ENCODE measurements at places on chromosomes 2 and 18. TPM values are rescaled to one million over a fixed set of nuclear protein-coding genes. Genes with fewer than 3 reads are reported as not detected.

Gene MTIF2
- total RNA-seq, result 34.7 TPM

Gene SPP2
- not detected for total RNA-seq

Gene IL37
- not detected for total RNA-seq

Gene CD207
- not detected for total RNA-seq

Gene AQP12A
- not detected for total RNA-seq

DNA sequence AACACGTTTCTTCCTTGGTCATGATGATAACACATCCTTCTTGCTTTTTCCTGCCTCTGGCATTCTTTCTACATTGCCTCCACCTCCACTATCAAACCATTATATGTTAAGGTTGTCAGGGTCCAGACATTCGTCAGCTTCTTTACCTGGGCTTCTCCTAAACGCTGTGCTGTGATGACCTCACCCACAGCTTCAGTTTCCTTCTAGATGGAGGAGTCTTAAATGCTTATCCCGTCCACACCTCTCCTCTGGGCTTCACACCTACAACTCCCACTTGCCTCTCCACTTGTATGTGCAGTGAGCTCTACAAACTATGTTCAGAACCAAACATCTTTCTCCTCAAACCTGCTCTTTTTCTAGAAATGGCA lies 666 bp upstream of the STAT1 start:
- H3K4me1 ChIP-seq, result peaks cover 24% of the 10 kb centered on the region
- H3K4me3 ChIP-seq, result peak overlapping the region; percentile 79
- H3K27ac ChIP-seq, result no peak overlapping the region
- DNase-seq, result peak; percentile 45
- H3K36me3 ChIP-seq, result peaks cover 9% of the 10 kb centered on the region

DNA sequence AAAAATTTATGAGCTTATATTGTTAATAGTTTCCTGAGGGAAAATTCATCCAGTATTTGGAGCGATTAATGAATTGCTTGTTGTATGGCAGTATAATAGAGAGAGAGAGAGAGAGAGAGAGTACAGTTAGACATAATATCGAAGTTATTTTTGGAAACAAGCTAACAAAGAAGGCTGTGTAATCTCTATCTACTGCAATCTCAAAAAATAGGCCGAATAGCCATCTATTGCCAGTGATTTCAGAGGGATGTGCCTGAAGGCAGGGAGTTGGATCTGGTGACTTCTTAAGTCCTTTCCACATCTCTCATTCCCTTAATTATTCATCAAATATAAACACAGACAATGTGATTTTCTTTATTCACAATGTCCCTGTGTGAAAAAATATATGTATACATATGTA lies 433.1 kb upstream of the RAB12 start:
- no peak for DNase-seq
- no peak overlapping the region for H3K27ac ChIP-seq
- no peaks in the 10 kb centered on the region for H3K4me1 ChIP-seq

- no peak for DNase-seq
- no peaks in the 10 kb centered on the region for H3K27me3 ChIP-seq
- H3K36me3 ChIP-seq, result no peaks in the 10 kb centered on the region
- no peak overlapping the region for H3K27ac ChIP-seq
These were observed 84.0 kb downstream of the BCL2L11 start for GRCh38 chr2:111204706-111205105.

Measured in Karpas-422 (cell line).